IgD-negative memory B cell (primary cell): ENCODE measurements at places on chromosomes 3 and 15. TPM values are rescaled to one million over a fixed set of nuclear protein-coding genes. Genes with fewer than 3 reads are reported as not detected.

The NLGN1 gene
- not detected for polyA plus RNA-seq

The BFSP2 gene
- 2.8 TPM for polyA plus RNA-seq

The CLRN1 gene
- polyA plus RNA-seq = not detected

The ZNF774 gene
- polyA plus RNA-seq = 0.04 TPM

The CCR8 gene
- not detected for polyA plus RNA-seq

The PEX5L gene
- not detected for polyA plus RNA-seq

The UPK1B gene
- not detected for polyA plus RNA-seq

The MNS1 gene
- polyA plus RNA-seq = 0.63 TPM

The DPPA4 gene
- polyA plus RNA-seq = not detected

The GP5 gene
- polyA plus RNA-seq = 0.05 TPM

The WNT5A gene
- not detected for polyA plus RNA-seq

The SLC9C1 gene
- polyA plus RNA-seq = not detected

The CHRNA7 gene
- not detected for polyA plus RNA-seq

The SPESP1 gene
- polyA plus RNA-seq = 1.3 TPM

The ROBO1 gene
- 2.3 TPM for polyA plus RNA-seq

The OR5K3 gene
- polyA plus RNA-seq = not detected

The PXYLP1 gene
- 1.4 TPM for polyA plus RNA-seq

The PAK6 gene
- polyA plus RNA-seq = not detected

The WDR93 gene
- not detected for polyA plus RNA-seq

The UROC1 gene
- polyA plus RNA-seq = not detected

The LSAMP gene
- polyA plus RNA-seq = 0.94 TPM

The PPIB gene
- 591 TPM for polyA plus RNA-seq

The RBP2 gene
- not detected for polyA plus RNA-seq

The C2CD4A gene
- polyA plus RNA-seq = not detected

The PLA2G4F gene
- not detected for polyA plus RNA-seq

The PYGO1 gene
- polyA plus RNA-seq = not detected

The CCRL2 gene
- polyA plus RNA-seq = 1.3 TPM

The SKOR1 gene
- not detected for polyA plus RNA-seq

The POPDC2 gene
- polyA plus RNA-seq = 2.2 TPM

The CIP2A gene
- 2.7 TPM for polyA plus RNA-seq

The SCN5A gene
- polyA plus RNA-seq = not detected

The NAALADL2 gene
- not detected for polyA plus RNA-seq

The C2CD4B gene
- polyA plus RNA-seq = not detected

The ACKR2 gene
- polyA plus RNA-seq = not detected

The REC114 gene
- not detected for polyA plus RNA-seq

The FHIT gene
- 17.3 TPM for polyA plus RNA-seq

The IMP3 gene
- 249 TPM for polyA plus RNA-seq

The SNTN gene
- polyA plus RNA-seq = not detected

The TIGIT gene
- polyA plus RNA-seq = 0.86 TPM

The CPEB1 gene
- 0.11 TPM for polyA plus RNA-seq

The NEK10 gene
- polyA plus RNA-seq = not detected
